ENCODE measurements at places on chromosomes 16 and 17. TPM values are rescaled to one million over a fixed set of nuclear protein-coding genes. Genes with fewer than 3 reads are reported as not detected.

Gene KRT222
- 1.3 TPM for total RNA-seq

Gene ZNF174
- total RNA-seq, result 8.5 TPM

Gene RHBDL3
- under 0.01 TPM for total RNA-seq

Gene SEPTIN1
- total RNA-seq, result 0.63 TPM

Gene YPEL2
- 17.7 TPM for total RNA-seq

Gene CACNG1
- total RNA-seq, result not detected

Gene PERCC1
- not detected for total RNA-seq

Gene GP1BA
- total RNA-seq, result not detected

Gene TNP2
- not detected for total RNA-seq

Gene CD300LB
- not detected for total RNA-seq

Gene AANAT
- 0.25 TPM for total RNA-seq

Gene TBC1D3B
- total RNA-seq, result 1.8 TPM
